ENCODE measurements at places on chromosomes 3 and 15.

DNA sequence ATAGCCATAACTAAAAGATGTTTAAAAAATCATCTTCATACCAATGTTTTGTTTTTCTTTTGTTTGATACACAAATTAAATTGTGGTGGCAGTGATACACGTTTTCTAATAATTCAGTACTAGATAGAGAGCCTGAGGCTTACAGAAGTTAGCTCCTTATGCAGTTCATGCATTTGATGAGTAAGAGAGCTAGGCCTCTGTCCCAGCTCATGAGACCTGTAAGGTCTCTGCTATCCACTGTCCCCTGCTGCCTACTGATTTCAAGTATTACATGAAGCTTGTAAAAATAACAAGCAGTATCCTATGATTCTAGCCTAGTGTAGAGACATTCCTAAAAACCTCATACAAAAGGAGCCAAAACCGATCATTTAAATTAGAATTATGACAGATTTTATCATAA, 144.5 kb downstream of the MBNL1 start:
- DNase-seq = no peak

GRCh38 chr3:186452517-186452916, 90.5 kb upstream of the DGKG start:
- no peak for DNase-seq

- DNase-seq = no peak
Observed at GRCh38 chr15:67992834-67993233, 61.3 kb upstream of the PIAS1 start.

DNA sequence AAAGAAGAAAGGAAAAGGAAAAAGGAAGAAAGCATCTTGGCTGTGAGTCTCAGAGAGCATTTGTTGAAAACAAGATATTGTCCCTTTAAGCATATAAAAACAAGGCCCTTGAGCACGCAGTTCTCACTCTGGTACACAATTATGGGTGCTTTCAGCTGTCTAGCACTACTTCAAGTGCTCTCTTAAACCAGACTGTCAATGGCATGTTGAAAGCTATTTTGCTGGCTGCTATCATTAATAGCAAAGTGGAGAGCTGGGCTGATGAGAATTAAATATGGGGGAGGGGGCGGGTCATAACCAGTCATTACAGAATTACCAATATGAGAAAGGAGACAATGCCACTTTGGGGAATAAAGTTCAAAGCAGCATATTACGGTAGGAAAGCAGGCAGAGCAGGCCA, 9.3 kb downstream of the TLE3 start:
- DNase-seq = no peak

DNA sequence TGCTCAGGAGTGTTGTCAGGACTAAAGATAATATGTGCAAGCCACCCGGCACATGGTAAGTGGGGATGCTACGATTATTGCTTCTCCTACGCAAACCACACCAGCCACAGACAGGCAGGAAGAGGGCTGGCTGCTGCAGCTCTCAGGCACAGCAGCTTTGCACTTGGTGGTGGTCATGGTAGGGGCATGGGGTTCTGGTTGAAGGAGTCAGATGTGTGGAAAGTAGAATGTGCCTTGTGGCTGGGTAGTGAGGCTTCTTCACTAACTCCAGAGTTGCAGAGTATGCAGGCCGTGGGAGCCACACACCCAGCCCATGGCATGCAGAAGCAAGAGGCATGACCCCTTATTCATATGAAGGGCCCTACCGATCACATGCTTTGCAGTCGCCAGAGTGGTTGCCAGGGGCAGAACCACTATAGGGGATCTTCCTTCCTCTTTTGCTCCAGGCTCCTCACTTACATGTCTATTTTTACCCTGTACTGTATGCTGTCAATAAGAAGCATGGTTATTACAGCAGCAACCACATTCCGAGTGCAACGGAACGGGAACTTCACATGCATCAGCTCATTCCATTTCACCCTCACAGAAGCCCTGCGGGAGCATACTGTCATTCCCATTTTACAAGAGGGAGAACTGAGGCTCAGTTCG, 59.2 kb upstream of the HERC1 start:
- DNase-seq = peak; percentile 61

- DNase-seq = no peak
Observed at GRCh38 chr3:105827959-105828358, 40.9 kb downstream of the CBLB start.

DNA sequence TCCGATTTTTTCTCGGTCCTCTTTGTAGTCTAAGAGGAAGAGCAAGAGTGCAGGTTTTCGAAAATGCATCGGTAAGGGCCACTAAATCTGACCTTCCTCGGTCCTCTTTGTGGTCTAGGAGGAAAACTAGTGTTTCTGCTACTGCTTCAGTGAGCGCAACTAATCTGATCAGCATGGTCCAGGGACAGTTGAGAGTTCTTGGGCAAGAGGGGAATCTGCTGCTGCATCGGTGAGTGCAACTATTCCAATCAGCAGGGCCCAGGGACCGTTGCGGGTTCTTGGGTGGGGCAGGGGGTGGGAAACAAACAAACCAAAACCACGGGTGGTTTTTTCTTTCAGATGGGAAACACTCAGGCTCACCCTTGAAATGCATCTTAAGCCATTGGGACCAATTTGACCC, 10.5 kb upstream of the OSBPL11 start:
- no peak for DNase-seq

DNA sequence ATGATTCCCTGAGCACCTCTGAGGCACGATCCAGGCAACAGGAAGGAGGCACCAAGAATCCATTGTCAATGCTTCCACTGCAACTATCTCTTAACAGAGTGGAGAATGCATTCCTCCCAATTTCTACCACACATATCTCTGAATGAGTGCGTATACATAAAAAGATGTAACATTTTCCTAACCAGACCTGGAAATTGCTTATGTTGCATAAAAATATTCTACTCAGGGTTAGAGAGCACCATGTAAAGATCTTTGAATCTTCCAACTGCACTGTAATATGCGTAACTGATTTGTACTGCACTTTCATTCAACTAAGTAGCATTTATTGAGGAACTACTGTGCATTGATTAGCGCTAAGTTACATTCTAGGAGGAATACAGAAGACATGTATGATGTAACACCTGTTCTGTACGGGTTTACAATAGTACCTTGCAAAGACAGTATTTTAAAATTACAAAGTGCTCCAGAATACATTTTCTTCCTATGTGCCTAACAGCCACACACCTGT, 237.8 kb downstream of the EBLN2 start:
- DNase-seq = no peak

DNA sequence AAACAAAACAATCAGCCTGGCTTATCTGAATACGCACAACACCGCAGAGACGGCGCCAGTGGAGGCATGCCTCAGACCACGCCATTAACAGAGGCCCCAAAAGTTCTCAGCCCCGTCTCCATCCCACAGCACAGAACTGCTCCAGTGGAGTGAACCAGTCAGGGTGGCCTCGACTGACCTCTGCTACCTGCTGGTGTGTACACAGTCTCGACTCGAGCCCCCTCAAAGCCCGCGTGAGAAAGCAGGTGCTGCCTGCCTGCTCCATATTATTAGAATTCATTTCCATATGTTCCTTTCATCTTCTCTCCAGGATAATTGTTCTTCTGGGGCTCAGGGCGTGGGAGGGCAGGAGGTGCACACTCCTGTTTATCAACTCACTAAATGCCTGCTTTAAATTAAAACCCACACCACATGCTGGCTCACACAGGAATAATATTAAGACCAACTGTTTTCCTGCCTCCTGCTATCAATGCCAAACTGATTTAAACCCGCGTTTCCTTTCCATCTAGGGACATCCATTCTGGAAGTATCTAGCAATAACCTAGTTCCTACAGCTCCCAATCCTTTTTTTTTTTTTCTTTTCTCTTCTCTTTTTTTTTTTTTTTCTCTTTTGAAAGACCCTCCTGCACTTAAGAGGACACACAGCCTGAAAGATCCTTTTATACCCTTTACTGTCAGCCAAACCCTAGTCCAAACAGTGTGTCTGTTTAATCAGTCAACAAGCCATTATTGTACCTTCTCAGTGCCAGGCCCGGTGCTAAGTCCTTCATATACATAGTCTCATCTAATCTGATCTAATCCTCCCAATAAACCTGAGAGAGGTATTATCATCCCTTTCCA, 101.2 kb downstream of the TLE3 start:
- DNase-seq = no peak

DNA sequence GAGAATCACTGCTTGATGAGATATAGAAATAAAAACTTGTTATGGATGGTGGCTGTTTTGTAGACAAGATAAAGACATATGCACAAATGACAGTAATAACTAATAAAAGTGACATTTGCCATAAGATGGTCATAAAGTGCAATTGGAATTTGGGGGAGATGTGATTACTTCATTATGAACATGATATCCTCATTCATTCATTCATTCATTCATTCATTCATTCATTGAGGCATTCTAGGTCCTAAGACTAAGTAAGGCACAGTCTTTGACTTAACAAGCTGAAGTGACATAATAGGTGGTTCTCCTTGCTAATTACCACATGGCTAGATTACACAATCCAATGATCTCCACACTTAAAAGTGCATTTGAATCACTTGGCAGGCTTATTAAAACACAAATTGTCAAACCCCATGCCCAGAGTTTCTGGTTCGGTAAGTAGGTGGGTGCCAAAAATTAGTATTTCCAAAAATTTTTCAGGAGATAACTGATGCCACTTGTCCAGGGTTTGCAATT, 18.9 kb downstream of the RAP2B start:
- DNase-seq = no peak

DNA sequence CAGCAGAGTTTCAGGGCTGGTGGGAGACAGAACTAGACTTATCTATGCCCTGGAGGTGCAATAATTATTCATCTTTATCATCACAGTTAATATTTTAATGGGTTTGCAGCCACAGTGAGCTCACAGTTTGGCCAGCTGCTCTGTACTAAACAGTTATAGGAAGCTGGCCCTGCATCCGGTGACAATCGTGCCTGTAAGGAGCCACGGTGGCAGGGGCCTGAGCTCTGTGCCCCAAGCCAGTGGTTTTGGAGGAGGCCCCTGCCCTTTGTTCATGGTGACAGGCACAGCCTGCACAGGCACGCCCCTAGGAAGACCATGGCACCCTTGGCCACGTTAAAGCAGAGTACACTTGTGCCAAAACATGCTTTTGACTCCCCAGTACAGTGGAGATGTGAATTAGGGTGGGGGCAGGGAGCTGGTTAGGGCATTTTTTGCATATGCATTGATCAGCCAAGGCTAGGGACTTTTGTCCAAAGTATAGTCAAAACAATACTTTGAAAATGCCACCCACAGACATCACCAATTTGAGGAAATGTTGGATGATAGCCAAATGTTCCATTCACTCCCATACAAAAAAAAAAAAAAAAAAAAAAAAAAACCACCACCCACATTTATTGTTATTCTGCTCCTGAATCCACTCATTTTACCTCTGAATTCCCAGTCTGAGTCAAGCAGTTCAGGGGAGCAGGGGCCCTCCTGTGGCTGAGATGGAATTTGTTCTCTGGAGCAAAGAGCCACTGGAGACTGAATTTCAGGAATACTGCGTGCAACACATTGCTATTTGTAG, 3.4 kb upstream of the RFTN1 start:
- DNase-seq = no peak

GRCh38 chr15:63385911-63386531, 4.4 kb upstream of the CA12 start:
- DNase-seq = no peak

DNA sequence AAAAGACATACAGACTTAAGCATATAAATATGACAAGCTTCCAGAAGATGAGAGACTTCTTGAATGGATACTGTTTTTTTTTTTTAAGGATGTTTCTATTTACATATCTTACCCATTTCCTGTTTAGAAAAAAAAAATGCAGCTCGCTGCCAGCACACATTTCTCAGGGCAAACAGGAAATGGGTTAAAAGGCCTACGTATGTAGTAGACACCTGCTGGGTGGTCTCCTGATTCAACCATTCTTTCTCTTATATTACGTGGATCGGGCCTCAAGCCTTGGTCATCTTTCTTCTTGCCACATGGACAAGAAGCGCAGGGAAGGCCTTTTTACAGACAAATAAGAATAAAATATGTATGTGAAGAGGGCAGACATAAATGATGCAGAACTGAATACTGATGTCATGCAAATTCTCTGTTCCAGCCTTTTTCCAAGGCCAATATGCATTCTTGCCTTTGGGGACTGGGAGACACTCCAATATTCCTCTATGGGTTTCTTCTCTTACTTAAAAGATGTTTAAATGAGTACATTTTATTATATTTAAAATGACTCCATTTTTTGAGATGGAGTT, 35.0 kb upstream of the TJP1 start:
- no peak for DNase-seq

GRCh38 chr15:39365161-39365560, 215.7 kb upstream of the THBS1 start:
- no peak for DNase-seq

DNA sequence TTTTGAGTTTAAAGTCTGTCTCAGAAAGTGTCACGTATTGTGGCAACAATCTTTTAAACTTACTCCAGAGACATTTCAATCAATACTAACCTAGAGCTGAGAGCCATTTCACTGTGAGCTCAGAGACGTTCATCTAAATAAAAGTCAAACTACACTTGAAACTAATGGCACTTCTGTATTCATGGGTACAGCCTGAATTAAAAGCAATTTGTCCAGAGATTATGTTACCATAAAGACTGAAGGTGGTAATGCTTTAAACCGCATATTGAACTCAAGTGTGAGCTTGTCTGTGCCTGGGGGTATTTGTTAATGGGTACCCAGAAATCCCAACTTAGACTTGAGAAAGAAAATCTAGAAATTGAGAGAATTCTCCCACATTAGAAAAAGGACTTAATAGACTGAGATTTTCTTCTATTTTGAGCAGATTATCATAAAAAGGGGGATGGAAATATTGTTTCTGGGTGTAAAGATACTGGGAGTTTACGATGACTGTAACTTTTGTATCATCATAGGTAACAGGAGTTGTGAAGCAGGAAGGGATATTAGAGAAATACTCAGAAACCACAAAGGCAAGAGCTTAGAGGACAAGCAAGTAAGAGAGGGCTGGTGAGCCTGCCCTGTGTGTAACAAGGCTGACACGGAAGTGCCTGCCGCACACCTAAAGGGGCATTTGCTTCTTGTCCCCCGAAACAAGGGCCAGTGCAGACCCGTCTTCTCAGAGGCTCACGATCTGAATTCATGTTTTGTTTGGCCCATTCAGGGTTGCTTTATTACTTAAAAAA, 36.9 kb downstream of the LRIG1 start:
- DNase-seq = no peak

DNA sequence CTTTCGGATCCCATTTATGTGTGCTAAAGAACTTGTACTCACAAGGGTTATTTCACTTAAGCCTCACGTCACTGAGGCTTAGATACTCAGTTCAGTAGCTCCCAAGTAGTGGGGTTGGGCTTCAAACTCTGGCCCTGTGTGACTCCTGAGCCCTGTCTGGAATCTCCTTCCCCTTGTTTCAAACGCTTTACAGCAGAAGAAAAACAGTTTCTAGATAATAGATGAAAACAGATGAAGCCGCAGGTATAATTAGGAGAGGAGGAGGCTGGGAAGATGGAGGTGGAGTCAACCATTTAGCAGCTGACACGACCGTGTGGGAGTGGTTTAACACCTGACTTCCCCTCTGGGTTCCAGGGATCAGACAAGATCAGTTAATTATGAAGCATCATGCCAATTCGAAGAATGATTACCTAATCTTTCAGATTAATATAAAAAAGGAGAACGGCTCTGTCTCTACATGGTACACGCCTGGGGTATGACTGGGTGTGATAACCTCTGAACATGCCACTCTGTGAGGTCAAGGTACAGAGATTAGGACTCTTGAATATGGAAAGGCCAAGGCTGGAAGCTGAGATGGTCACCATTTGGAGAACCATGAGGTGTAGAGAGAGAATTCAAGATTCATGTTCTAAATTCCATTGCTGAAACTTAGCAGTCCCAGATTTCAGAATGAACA, 31.1 kb downstream of the TPM1 start:
- no peak for DNase-seq
